NCI-H1694 (cell line): ENCODE measurements at places on chromosomes 4 and X.
A peak's percentile ranks its signal among the peaks of the same experiment; 100 is the strongest.

- no peak for DNase-seq
Measured at GRCh38 chrX:153812220-153812619, 17.8 kb downstream of the SSR4 start.

GRCh38 chr4:26478330-26478729, 12.0 kb downstream of the CCKAR start:
- DNase-seq = no peak

DNA sequence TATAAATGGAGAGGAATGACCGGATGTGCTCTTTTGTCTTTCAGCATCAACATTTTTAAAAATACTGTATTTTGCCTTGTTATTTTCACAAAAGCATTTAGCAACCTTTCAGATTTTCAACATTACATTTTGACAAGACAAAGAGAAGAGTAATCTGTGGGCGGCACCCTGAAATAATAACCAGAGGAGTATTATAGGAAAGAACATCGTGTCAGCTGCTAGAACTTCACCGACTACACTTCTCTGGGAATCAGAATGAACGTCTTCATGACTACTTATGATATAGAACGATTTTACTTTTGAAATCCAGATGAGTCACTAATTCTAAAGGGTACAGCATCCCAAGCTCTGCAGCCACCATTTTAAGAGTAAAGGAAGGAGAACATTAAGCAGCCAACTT, 531.5 kb upstream of the FRG1 start:
- DNase-seq = no peak

DNA sequence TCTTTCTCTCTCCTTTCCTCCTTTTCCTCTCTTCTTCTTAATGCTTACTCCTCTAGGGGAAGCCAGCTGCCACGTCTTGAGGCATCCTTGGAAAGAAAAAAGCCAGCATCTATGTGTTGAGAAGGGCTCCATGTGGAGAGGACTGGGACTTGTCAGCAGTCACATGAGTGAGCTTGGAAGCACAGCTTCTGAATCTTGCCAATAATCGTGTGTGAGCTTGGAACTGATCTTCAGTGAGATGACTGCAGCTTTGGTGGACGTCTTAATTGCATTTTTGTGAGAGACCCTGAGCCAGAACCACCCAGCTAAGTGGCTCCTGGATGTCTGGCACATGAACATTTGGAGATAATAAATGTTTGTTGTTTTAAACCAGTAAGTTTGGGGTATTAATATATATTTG, 371.7 kb downstream of the SLITRK2 start:
- no peak for DNase-seq

- DNase-seq = peak; percentile 47
Measured at GRCh38 chr4:83582289-83582785, 46.4 kb downstream of the GPAT3 start.

DNA sequence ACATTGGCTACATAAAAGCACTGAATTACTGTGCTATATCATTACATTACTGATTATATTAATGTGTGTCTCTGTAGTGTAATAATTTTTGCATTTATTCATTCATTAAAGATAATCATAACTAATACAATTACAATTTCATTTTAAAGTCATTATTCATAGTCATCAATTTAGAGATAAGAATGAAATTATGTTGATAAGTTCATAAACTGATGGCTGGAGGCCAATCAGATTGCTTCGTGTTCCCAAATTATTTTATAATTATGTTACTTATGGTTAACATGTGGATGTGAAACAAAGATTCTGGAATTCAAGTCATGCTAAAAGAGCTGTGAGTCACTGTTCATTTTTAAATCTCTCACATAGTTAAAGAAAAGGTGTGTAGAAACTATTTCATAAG, 223.4 kb upstream of the HAND2 start:
- no peak for DNase-seq

GRCh38 chr4:146176891-146177290, 1.4 kb downstream of the LSM6 start:
- no peak for DNase-seq

DNA sequence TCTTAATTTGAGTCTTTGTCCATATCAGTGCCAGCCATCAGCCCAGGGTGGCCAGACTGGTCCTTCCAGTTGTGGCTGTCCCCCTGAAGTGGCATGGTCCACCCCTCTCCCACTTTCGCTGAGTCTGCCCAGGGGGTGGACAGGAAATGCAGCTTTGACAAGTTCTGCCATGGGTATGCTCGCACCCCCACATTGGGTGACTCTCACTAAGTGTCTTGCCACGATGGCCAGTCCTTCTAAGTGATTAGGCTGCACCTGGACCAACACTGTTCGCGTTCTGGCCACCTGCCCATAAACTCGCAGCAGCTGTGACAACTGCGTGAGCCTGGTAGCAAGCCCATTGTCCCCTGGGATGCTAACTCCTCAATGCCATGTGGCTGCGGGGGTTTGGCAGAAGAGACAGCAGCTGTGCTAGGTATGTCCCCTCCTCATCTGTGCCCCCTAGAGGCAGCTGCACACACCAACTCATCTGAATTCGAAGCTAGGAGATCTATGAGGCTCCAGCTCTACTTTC, 10.0 kb upstream of the LNX1 start:
- peak; percentile 91 for DNase-seq
